ENCODE measurements at places on chromosomes 3 and 15. TPM values are rescaled to one million over a fixed set of nuclear protein-coding genes. Genes with fewer than 3 reads are reported as not detected.
A peak's percentile ranks its signal among the peaks of the same experiment; 100 is the strongest.

RASGRP1 gene
- total RNA-seq = 9.5 TPM

GRCh38 chr3:172522871-172523818 lies at the start of gene TNFSF10:
TSS of gene TNFSF10 (minus strand) at chr3:172523430. CDS start at chr3:172523384, 46 bp downstream.
- peak; percentile 54 for DNase-seq

CORO2B gene
- total RNA-seq = 9.5 TPM

GRCh38 chr3:142888481-142889211 lies at the start of gene PCOLCE2:
TSS of gene PCOLCE2 (minus strand) at chr3:142889083. CDS start at chr3:142888896, 187 bp downstream.
- DNase-seq = peak; percentile 11

- no peak for DNase-seq
Measured at GRCh38 chr3:58341376-58341775, 8.7 kb downstream of the PXK start.
